Left ventricle myocardium superior (tissue), 1 donor: ENCODE measurements at places on chromosomes 4 and X. TPM values are rescaled to one million over a fixed set of nuclear protein-coding genes. Genes with fewer than 3 reads are reported as not detected.

DNA sequence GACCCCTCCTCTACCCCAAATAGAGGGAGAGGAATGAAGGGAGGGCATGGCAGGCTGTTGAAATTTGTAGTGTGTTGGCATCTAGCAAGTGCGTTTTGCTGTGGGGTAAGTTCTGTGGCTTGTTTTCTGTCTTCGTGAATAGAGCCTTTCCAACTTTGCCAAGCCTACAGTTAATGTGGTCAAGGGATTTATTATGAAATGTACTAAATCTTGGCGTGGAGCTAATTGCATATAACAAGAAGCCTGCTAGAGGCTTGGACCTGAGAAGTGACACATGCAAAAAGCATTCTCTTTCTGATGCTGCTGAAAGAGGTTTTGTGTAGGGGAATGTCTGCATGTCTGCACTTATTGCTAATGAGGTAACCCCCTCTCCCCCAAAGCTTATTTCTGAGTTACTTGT lies 132.2 kb downstream of the BMPR1B start:
- DNase-seq, result no peak

DNA sequence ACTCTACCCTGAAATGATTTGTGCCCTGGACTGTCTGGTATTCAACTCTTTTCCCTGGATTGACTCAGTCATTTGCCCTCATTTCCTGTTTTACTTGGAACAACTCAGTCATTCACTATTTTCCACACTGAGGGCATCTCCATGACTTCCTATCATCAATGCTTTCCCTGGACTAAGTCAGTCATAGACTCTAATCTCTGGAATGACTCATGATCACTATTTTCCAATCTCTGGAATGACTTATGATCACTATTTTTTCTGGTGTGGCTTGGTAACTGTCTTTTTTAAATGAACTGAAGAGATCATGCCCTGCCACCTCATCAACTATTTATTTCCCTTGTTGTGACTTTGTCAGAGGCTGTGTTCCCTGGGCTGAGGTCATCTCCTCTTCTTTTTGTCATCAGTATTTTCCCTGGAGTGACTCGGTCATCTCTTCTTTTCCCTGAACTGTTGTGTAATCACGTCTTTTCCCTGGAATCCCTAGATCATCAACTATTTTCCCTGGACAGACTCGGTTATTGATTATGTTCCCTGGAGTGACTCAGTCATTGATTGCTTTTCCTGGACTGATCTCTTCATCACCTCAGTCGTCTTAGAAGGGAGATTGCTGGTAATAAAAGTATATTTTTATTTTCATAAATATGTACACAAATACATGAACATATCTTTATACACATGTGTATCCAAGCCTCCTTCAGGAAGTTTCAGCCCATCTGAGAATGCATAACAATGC lies 327.1 kb upstream of the VCX start:
- no peak for DNase-seq

Gene TMEM31
- not detected for total RNA-seq

Gene RBM41
- 20.1 TPM for total RNA-seq

DNA sequence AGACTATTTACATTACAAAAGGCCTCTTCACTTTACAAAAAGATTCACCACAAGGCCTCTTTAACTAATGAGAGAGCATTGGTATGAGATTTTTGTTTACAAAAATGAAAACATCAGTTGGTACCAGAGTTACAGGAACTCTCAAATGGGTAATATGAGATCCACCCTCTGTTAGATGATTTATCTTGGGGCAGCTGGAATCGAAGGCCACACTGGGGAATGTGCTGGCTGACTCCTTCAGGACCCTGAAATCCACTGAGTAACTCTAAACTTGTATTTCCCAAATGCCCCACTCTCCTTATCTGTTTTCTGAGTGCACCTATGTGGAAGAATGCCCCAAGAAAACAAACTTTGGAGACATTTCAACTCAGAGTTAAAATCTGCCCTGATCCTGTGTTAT lies 232.9 kb upstream of the F9 start:
- DNase-seq, result no peak

Gene NKX3-2
- total RNA-seq, result not detected

DNA sequence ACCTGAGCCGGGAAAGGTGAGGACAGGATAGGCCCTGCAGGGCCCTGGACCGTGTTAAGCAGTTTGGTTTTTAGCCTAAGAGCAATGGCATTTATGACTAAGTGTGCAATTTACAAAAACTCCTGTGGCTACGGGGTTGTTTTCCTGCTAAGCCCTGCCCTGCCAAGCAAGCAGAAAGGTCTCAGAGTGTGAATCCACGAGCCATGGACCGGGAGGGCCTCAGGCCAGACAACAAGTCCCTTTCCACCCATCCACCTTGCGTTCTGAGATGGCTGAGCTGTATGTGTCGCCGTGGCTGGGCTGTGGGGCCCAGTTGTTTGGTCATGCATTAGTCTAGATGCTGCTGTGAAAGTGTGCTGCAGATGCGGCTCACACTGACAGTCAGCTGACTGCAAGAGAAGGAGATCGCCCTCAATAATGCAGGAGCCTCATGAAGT lies 33.9 kb upstream of the AFAP1 start:
- no peak for DNase-seq

DNA sequence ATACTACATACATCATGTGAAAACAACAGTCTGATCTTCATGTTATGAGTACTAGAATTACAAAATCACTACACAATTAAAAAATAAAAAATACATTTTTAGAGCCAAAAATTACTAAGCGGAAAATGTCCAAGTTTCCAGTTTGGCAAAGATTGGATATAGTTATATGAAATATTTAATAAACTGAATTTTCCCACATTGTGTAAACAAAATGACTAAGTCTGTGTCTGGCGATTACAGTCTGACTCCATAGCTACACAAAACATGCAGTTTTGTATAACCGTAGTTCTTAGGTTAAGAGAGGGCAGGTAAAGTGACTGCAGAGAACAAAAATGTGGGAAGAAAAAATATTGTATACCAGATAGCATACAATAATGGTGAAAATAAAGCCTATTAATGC lies 59.2 kb upstream of the TMEM47 start:
- no peak for DNase-seq

DNA sequence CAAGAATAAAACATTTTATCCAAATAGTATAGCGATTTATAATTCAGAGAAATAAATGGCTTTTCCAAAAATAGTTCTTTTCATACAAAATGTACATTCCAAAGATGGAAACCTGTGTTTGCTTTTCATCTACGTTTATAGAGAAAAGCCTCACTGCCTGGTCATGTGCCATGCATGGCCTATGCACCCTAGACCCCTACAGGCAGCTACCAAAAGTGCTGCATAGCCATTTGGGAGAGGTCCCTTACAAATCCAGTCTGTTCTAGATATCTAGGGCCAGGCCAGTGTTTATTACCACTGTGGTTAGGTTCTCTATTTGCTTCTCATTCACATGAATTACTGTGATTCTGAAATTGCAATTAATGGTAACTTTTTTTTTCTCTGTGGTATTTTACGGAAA lies 17.2 kb downstream of the HMGB2 start:
- DNase-seq, result no peak

DNA sequence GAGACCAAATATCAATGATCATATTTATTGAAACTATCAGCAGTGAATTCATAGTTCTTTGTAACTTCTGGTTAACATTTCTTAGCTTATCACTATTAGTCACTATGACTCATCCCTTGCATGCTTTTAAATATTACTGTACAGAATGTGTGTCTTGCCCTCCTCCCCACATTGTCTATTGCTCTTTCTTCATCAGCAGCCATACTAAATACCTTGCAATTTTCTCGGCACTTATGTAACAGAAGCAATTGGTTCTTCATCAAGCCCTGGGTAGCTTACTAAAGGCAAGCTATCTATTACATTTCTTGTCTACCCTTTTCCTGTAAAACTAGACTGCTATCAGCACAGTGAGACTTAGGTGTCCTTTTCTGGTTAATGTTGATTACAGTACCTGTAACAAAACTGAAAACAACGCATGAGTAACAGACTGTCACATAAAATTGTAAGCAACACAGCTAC lies 8.2 kb downstream of the KLHL4 start:
- no peak for DNase-seq

Gene DMRTC1B
- total RNA-seq, result not detected

- no peak for DNase-seq
Observed at GRCh38 chrX:129743821-129744220, 5.0 kb downstream of the XPNPEP2 start.

Gene ARHGAP4
- 10.0 TPM for total RNA-seq

DNA sequence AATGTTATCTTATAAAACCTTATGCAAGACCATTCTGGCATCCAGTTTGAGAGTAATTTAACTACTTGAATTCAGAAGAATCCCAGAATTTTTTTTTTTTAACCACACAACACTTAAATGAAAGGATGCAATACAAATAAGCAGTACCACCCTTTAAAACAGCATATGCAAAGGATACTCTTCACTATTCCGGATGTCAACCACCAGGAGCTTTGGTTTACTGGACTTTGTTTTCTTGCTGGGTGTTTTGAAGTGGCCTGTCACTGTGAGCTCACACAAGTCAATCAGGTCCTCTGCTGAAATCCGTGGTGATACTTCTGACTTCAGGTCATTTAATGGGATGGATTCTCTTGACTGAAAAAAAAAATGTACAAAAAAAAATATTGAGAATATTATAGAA lies 200.0 kb downstream of the TBCK start:
- DNase-seq, result no peak

Gene IGFBP7
- 723 TPM for total RNA-seq

DNA sequence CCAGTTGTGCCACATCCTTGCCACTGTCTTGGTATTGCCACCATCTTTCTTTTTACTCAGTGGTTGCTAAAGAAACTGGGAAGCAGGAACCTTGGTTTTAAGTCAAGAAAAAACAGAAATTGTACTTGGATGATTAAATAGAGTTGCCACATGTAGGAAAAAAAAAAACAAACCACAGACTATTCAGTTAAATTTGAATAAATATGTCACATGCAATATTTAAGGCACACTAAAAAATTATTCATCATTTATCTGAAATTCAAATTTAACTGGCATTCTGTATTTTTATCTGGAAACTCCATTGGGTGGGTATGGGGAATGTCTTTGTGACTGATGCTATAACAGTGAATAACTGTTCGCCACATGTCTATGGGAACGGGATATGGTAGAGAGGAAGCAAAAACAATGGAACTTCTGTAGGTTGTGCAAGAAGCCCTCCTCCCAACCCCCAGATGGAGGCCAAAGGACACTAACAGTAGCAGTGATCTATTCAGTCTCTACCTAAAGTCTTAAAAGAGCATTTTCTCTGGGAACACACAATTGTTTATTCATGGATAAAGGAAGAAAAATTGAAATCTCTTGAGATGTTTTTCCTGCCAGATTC lies 57.0 kb upstream of the PLAC8 start:
- DNase-seq, result no peak

- DNase-seq, result no peak
Observed at GRCh38 chr4:181698221-181698620, 545.0 kb upstream of the TENM3 start.

Gene ITGB1BP2
- 88.6 TPM for total RNA-seq

GRCh38 chr4:181345931-181346330 lies 897.3 kb upstream of the TENM3 start:
- DNase-seq, result no peak

- DNase-seq, result no peak
Observed at GRCh38 chr4:70895405-70895804, 6.8 kb upstream of the MOB1B start.

Gene LEF1
- 0.47 TPM for total RNA-seq

Gene BEX1
- total RNA-seq, result 0.50 TPM

GRCh38 chr4:97910005-97910404 lies 233.3 kb downstream of the STPG2 start:
- no peak for DNase-seq

Gene TSPAN7
- 20.0 TPM for total RNA-seq

DNA sequence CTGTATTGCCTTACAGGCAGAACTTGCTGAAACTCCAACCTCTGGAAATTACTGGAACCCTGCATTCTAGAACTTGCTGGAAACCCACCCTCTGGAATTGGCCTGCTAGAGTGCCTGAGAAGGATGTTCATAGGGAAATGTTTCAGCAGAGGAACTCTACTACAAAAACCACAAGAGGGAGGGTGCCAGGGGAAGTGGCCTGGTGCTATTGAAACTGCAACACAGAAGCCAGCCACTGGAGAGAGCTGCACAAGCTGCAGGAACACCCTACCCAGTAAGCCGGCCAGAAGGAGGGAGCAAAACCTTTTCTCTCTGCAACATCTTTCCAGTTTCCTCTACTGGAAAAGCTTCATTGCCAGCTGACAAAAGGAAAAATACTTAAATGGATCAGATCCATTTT lies 2.5 kb upstream of the BRWD3 start:
- DNase-seq, result peak; percentile 25

GRCh38 chr4:137583671-137584070 lies 51.4 kb upstream of the PCDH18 start:
- DNase-seq, result no peak

GRCh38 chr4:1578251-1578773 lies 105.8 kb downstream of the FAM53A start:
- DNase-seq, result no peak

GRCh38 chr4:31573554-31573953 lies 853.4 kb downstream of the PCDH7 start:
- DNase-seq, result no peak

GRCh38 chr4:75715105-75715799 lies 9.1 kb upstream of the USO1 start:
- DNase-seq, result no peak

- no peak for DNase-seq
Observed at GRCh38 chr4:17260166-17260907, 251.6 kb downstream of the QDPR start.

DNA sequence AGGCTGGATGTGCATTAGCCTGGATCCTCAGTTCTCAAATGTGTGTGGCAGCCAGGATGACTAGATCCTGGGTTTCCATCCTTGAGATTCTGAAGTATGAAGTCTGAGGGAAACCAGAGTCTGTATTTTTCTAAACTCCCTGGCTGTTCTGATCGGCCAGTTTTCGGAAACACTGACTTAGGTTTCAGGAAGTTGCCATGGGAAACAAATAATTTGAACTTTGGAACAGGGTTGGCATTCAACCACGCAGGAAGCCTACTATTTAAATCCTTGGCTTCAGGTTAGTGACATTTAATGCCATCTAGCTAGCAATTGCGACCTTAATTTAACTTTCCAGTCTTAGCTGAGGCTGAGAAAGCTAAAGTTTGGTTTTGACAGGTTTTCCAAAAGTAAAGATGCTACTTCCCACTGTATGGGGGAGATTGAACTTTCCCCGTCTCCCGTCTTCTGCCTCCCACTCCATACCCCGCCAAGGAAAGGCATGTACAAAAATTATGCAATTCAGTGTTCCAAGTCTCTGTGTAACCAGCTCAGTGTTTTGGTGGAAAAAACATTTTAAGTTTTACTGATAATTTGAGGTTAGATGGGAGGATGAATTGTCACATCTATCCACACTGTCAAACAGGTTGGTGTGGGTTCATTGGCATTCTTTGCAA lies 67.6 kb downstream of the PDGFRA start:
- DNase-seq, result no peak

GRCh38 chrX:31319586-31319985 lies 247.7 kb upstream of the FTHL17 start:
- DNase-seq, result no peak

- DNase-seq, result no peak
Observed at GRCh38 chr4:167111622-167112021, 122.7 kb downstream of the SPOCK3 start.

Gene TMEM47
- 32.1 TPM for total RNA-seq

- DNase-seq, result no peak
Observed at GRCh38 chr4:184329235-184329634, 111.6 kb upstream of the ENPP6 start.

- no peak for DNase-seq
Observed at GRCh38 chr4:46146993-46147392, 23.1 kb upstream of the GABRG1 start.

GRCh38 chrX:82087699-82088098 lies 885.8 kb downstream of the SH3BGRL start:
- no peak for DNase-seq
